ENCODE measurements at places on chromosomes 2 and 18.

GRCh38 chr2:86764661-86765309 lies 25.9 kb downstream of the CD8A start:
- no peak for DNase-seq

DNA sequence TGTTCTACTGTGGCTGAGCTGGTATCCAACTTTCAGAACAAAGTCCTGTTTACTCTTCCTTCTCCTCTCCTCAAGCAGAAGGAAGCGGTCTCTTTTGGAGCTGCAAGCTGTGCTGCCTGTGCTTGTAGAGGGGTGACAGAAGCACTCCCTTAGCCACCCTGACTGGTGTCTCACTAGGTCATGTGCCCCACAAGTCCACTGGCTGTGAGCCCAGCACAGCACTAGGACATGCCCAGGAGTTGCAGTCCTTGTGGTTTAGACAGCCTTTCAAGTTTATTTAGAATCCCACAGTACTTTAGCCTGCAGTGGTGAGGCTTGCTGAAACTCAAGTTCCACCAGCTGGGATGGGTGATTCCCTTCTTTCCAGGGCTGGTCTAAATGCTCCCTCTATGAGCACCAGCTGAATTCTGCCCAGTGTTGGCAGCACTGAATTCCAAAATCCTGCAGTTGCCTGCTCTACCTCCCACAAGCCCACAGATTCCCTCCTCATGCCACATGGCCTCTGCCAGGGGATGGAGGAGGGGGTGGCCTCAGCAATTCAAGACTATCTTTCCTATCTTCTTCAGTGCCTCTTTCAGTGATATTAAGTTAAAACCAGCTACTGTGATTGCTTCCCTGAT lies 61.2 kb downstream of the CCDC85A start:
- DNase-seq = no peak

GRCh38 chr2:203751685-203752271 lies 45.3 kb downstream of the CD28 start:
- DNase-seq = no peak

GRCh38 chr2:172985139-172985892 lies 90.3 kb upstream of the MAP3K20 start:
- no peak for DNase-seq

DNA sequence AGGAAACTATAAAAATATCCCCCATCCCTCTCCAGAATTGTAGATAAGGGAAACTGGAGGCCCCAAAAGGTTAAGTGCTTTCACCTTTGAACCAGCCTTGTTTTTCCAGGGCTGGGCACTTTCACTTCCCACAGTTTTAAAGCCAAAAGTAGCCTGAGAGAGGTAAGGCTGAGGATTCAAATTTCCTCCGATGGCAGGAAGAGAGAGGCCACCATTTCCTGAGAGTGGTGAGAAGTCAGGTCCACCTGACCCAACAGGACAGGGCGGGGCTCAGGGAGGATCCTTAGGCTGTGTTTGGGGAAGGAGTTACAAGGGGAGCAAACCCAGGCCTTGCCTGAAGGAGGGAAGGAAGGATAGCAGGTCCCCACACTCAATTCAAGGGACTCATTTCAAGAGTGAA lies 4.7 kb upstream of the TEX261 start:
- DNase-seq = no peak

DNA sequence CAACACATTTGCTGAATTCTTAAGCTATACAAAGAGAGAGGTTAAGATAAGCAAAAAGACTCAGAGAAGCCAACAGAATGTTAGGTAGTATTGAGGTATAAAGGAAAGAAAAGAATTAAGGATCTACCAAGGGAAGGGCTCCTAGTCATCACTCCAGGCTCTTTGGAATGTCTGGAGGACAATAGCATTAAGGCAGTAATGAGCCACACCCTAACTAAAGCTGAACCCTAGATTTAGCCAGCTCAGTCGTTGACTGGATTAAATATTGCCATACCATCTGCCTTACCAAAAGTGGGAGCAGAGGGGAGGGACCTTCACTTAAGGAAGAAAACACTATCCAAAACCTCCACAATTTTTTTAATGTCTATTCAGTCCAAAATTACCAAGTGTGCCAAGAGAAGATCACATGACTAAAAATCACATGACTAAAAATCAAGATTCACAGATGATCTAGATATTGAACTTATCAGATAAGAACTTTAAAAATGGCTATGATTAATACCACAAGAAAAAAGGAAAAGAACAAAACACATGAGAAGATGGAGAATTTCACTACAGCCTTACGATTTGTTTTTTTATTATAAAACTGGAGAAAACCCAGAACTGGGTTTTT lies 59.7 kb downstream of the EXOC6B start:
- no peak for DNase-seq

GRCh38 chr2:85905187-85905666 lies 16.4 kb upstream of the ST3GAL5 start:
- DNase-seq = no peak

DNA sequence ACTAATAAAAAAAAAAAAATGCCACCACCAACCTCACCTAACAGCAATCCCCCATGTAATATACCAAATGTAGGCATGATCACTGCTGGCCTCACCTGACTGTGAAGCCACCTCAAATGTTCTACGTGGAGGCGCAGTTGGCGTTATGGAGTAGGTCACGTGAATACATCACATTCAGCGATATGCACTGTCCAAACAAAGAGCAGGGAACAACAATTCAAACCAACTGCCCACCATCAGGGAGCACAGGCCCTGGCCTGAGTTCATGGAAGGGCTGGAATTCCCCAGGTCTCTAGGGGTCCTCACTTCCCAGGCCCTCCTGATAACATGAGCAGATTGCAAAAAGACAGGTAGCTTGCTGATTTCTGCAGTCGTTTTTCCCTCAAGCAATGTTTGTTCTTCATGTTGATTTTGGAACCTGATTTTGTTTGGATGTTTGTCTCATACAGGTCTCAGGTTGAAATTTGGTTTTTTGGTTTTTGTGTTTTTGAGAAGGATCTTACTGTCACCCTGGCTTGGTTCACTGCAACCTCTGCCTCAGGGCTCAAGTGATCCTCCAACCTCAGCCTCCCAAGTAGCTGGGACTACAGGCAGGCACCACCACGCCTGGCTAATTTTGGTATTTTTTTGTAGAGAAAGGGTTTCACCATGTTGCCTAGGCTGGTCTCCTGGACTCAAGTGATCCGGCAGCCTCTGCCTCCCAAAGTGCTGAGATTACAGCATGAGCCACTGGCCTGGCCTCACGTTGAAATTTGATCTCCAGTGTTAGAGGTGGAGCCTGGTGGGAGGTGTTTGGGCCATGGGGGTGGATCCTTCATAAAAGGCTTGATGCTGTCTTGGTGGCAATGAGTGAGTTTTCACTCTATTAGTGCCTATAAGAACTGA lies 15.5 kb downstream of the TBC1D8 start:
- DNase-seq = no peak

GRCh38 chr2:123993728-123994323 lies 31.3 kb upstream of the CNTNAP5 start:
- no peak for DNase-seq

GRCh38 chr18:6979954-6980353 lies 137.6 kb downstream of the LAMA1 start:
- DNase-seq = no peak

GRCh38 chr2:43438342-43438741 lies 157.5 kb downstream of the THADA start:
- DNase-seq = no peak

GRCh38 chr2:223945755-223946154 lies 620 bp upstream of the WDFY1 start:
- no peak for DNase-seq
